Caki2 (cell line): ENCODE measurements at places on chromosomes 2 and 18. TPM values are rescaled to one million over a fixed set of nuclear protein-coding genes. Genes with fewer than 3 reads are reported as not detected.

DNA sequence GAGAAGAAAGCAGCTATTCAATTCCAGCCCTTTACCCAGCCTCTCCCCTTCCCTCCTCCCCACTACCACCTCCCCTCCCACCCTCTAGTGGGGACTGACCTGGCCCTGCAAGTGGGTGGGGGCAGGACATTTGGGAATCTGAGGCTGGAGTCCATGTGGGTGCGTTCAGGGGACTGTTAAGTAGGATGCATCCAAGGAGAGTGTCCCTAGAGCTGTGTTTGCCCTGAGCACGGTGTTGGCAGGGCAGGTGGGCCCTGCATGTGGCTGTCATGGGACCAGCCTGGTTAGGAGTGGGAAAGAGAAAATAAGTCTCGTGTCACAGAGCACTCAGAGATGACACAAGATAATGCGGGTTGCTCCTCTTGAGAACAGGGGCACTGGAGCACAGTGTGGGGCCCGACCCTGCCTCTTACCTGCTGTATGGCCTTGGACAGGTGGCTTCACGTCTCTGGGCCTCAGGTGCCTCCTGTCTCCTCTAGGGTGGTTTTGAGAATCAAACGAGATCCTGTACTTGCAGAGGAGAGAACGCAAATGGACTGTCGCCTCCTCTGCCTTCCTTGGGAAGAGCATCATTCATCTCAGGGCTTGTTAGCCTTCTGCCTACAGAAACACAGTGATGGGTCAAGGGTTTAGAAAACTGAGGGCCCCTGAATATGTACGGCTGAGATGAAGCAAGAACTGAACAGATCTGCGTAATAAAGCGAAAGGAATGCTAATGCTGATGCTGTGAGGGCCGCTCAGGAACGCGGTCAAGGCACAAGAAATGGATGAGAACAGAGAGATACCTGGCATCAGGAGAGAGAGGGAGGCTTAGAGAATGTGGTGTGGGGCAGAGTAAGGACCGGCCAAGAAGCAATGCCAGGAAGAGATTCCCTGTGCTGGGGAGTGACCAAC, 187.7 kb upstream of the HAAO start:
- no peak for DNase-seq

DNA sequence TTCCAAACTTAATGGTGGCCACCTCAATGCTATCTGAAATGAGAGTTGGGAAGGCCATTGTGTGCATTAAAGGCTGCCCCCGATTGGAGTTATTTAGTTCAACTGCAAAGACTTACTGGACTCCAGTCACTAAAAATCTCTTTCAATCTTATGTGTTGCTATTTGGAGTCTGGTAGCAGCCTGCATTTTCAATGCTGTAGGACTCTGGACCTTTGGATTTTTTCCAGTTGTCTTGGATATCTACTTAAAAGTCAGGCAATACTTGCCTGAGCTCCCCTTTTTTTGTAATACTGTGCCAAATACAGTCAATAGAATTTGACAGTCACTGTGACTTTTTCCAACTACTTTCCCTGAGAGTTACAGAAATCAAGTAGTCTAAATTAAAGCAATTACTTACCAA, 281.9 kb downstream of the TRIB2 start:
- DNase-seq = no peak

GRCh38 chr2:44753552-44754285, 187.8 kb upstream of the SIX3 start:
- no peak for DNase-seq

DNA sequence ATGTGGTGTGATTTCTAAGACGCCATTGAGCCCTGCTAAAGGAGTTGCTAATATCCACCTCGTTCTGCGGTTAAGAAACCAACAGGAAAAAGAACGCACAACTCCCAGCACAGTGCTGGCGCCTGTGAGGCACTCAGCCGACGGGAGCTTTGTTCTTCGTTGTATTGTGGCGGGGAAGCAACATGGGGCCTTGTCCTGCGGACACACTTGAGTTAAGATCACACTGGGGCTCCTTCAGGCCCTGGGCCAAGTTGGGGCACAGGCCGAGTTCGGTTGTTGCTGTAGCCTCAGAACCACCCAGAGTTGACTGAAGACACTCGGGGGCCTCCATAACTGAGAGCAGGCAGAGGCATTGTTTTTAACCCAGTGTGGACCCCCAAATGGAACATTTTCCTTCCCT, 30.6 kb upstream of the CD8A start:
- DNase-seq = no peak

- no peak for DNase-seq
Observed at GRCh38 chr2:191935247-191935646, 88.4 kb upstream of the CAVIN2 start.

DNA sequence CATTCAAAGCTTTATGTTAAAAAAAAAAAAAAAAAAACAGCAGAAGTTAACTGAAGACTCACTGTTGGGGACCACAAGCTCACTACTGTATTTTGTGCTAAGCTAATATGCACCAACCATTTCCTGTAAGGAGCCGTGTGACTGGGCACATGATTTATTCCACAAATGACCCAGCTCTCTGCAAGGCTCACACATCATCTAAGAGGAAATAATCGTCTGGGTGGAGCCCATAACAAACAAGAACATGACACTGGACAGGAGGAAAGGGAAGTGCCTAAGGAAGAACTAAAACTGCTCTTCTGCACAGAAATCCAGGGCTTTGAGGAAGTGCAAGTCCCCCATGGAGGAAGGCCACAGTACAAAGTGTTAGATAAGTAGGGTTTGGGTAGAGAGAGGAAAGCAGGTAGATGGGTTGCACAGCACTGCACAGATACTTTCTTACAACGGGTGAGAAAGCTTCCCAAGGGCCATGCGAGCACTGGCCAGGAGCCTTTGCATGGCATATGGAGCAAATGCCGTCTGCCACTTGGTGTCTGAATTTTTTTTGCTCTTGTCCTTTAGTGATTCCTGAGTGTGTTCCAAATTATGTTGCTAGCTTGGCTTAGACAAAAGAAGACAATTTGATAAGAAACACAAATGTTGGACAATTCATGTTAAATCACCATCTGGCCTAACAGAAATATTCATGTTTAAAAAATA, 24.4 kb downstream of the NFE2L2 start:
- DNase-seq = peak; percentile 65

GRCh38 chr18:76376668-76377358, 118.2 kb downstream of the ZNF516 start:
- no peak for DNase-seq

- DNase-seq = no peak
Observed at GRCh38 chr2:150088538-150088937, 398.9 kb downstream of the RND3 start.

GRCh38 chr2:126536605-126537200, 119.3 kb upstream of the GYPC start:
- DNase-seq = no peak

GRCh38 chr2:23323198-23323916, 61.6 kb upstream of the KLHL29 start:
- no peak for DNase-seq

DNA sequence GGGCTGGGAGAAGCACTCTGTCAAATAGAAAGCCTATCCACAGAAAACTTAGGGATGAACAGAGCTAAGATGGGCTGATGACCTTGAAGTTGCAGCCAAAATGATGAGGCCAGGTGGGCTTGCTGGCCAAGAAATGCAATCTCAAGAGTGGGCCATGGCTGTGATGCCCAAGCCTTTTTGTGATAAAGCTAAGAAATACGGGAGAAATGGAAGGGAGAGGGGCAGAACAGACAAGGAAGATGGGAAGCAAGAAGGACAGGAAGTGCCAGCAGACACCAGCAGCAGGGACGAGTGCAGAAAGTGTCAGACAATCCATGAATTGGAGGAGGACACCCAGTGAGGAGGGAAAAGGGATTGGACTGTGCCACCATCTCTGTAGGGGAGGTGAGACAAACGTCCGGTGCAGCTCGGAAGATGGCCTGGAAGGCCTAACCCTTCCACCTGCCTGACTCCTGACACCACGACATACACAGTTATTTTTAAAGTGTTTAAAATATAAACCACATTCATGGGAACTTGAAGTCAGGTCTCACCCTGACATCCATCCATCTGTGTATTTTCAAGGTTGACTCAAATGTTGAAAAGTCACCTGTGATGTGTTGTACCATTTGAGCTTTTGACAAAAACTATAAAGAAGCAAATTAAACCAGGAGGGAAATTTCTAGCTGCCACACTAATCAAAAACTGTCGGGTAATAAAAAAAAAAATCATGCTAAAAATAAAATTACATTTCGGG, 105.5 kb downstream of the BCL2 start:
- DNase-seq = no peak

DNA sequence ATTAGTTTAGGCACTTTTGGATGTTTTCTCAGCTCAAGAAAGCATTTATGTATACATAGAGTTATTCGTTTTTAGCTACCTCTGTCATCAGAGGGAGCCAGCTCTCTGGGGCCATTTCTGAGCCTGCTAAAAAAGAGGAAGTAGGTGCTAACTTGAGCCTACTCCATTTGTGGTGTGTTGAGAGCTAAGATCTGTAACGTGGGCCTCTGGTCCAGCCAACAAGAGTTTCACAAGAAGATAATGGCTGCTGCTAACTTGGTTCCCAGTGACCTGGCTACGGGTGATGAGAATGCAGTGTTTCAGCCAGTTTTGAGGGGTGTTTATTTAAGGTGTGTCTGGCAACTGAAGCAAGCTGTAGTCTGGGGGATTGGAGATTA, 182.5 kb downstream of the PRKCE start:
- DNase-seq = no peak

- DNase-seq = no peak
Observed at GRCh38 chr2:96170626-96171025, 25.4 kb upstream of the DUSP2 start.

DNA sequence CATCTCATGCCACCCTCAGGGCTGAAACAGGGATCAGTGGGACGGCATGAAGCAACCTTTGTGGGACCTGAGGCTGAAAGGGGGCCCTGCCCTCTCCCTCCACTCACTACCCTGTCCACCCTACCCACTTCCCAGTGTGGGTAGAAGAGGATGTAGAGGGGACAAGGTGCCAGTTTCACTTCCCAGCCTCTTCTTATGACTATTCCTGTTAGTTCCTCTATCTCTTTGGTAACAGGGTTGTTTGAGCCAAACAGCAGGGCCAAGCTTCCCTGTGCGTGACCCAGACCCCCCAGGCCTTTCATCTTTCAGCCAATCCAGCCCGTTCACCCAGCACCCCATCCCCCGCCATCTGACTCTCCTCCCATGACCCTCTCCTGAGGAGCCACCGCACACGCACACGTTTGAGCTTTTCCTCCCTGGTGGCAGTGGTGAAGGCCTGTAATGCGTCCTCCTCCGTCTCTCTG, 82.3 kb downstream of the STPG4 start:
- no peak for DNase-seq

- DNase-seq = no peak
Observed at GRCh38 chr2:232351686-232352510, 26.7 kb upstream of the ALPP start.

DNA sequence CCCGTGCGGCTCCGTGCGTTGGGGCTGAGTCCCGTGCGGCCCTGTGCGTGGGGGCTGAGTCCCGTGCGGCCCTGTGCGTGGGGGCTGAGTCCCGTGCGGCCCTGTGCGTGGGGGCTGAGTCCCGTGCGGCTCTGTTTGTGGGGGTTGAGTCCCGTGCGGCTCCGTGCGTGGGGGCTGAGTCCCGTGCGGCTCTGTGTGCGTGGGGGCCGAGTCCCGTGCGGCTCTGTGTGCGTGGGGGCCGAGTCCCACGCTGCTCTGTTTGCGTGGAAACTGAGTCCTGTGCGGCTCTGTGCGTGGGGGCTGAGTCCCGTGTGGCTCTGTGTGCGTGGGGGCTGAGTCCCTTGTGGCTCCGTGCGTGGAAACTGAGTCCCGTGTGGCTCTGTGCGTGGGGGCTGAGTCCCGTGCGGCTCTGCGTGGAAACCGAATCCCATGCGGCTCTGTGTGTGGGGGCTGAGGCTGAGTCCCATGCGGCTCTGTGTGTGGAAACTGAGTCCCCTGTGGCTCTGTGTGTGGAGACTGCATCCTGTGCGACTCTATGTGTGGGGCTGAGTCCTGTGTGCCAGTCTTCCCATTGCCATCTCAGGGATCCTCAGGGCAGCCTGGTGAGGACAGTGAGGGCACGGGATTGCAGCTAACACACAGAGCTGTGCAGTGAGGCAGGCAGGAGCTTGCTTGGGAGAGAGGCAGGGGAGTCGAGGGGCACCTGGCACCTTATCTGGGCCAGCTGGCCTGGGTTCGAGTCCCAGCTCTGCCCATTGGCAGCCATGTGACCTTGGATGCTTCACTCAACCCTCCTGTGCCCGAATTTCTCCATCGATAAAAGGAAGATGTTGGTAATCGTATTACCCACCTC, 44.5 kb downstream of the LDLRAD4 start:
- no peak for DNase-seq

- no peak for DNase-seq
Observed at GRCh38 chr2:20682167-20682920, 15.4 kb downstream of the GDF7 start.

GRCh38 chr2:196990092-196990491, 63.6 kb upstream of the PGAP1 start:
- no peak for DNase-seq

DNA sequence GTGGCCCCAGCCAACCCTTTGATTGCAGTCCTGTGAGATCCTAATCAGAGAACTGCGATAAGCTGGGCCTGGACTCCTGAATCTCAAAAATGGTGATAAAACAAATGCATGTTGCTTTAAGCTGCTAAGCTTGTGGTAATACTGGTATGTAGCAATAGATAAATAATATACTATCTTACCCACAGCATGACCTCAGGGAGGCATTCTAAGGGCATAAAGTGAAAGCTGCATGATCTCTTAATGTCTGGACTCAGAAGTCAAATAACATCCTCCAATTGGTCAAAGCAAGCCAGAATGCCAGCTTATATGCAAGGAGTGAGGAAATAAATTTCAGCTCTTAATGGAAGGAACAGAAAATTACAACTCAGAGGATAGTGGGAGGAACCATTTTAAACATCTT, 246.1 kb downstream of the FSIP2 start:
- DNase-seq = no peak

DNA sequence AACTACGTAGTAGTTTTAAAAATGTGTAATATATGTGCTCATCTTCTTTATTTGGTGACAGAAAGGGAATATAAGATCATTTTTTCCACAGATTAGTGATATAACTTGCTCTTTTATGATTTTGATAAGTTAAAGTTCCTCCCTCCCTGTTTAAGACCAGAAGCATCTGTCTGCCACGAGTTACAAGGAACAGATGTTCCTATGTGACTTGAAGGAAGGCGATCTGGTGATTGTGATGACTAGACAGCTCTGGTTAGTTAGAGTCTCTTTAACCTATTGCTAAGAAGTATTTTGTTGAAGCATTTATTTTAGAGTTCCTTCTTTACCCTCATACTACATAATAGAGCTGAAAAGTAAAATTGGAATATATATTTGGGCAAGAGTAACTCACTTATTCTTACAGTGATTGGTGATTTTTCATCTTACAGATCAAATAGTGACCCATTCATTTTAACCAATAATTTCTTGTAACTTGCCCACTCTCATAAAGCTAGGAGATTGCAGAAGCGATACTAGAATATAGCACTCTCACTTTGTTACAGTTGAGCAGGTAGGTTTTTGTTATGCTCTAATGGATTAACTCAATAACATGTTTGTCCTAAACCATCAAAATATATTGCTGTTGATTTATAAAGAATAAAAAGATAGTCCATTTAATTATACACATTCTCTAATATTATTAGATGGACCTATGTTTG, 218.7 kb downstream of the SLC4A10 start:
- no peak for DNase-seq

GRCh38 chr2:160859096-160859495, 301.1 kb upstream of the TANK start:
- no peak for DNase-seq

GRCh38 chr2:217340176-217340575, 480.3 kb upstream of the TNP1 start:
- DNase-seq = no peak

PSTPIP2 gene
- total RNA-seq = not detected in 2 replicates

POTEC gene
- not detected in 2 replicates for total RNA-seq

SPP2 gene
- not detected in 2 replicates for total RNA-seq

PDCL3 gene
- total RNA-seq = 30.4 and 36.3 TPM in 2 replicates

FRZB gene
- not detected in 2 replicates for total RNA-seq

SRBD1 gene
- total RNA-seq = 3.8 and 4.7 TPM in 2 replicates

BOLL gene
- not detected in 2 replicates for total RNA-seq
